NCI-H345 (cell line): ENCODE measurements at places on chromosomes 16 and 17.

DNA sequence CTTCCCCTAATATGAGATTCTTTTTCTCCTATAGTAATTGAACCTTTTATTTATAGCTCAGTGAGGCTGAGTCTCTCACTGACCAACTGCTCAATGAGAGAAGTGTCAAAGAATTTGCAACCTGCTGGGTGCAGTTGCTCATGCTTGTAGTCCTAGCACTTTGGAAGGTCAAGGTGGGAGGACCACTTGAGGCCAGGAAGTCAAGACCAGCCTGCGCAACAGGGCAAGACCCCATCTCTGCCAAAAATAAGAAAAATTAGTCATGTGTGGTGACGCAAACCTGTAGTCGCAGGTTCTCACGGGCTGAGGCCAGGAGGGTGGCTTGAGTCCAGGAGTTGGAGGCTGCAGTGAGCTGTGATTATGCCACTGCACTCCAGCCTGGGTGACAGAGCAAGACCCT, 30.9 kb upstream of the CRYBA1 start:
- no peak for DNase-seq

- DNase-seq = no peak
Observed at GRCh38 chr16:80142281-80142680, 398.5 kb upstream of the DYNLRB2 start.

DNA sequence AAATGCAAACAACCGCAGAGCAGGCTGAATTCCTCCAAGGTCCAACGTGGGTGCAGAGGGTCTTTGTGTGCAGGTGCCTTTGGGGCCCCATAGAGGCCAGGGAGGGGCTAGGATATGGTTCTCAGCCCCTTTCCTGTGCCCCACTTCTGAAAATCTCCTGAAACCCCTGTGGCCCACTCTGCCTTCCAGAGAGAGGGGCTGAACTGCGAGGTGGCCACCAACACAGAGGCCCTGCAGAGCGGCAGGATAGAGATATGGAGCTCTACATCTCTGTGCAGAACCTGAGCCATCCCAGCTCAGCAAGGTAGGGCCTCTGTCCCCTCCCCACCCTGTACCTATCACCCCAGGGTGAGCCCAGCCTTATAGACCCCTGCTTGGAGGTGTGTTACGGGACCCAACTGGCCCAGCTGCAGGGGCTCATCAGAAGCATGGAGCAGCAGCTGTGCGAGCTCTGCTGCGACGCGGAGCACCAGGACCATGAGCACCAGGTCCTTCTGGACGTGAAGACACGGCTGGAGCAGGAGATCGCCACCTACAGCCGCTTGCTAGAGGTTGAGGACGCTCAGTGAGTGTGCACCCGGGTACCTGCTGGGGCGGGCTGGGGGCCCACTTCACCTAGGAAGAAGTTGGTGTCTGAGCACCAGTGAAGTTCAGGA, 5.5 kb downstream of the USP6 start:
- no peak for DNase-seq

GRCh38 chr17:3894911-3895343, 2.1 kb upstream of the CAMKK1 start:
- DNase-seq = no peak

DNA sequence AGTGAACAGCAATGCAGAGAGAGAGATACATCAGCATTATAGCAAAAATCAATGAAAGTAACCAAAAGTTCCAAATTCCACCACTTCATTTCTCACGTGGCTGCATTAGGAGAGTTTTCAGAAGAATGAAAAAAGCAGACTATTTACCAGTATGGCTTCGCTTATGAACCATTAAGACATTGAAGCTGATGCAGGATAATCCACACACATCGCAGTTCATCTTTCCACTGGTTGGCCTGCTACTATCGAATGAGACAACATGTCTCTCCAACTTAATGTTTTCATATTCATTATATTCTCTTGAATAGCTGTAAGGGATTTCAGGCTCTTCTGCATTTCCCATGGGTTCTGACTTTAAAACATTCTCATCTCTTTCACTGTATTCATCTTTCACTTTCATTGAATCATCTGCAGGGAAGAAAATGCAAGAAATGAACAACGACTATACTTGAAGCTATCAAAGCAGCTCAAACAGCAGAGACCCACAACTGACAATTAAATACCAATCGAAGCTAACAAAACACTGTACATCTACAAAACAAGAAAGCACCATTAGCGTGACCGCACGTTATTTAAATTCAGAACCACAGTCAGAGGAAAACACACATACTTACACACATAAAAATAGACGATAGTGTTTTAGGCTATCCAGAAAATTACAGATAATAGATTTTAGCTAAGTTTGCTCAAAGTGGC, 54.9 kb downstream of the GRB7 start:
- DNase-seq = no peak

GRCh38 chr17:8976638-8977037, 11.1 kb upstream of the PIK3R5 start:
- no peak for DNase-seq

GRCh38 chr17:8482546-8482945, 46.9 kb downstream of the NDEL1 start:
- no peak for DNase-seq

- peak; percentile 55 for DNase-seq
Observed at GRCh38 chr16:85402910-85403692, 210.0 kb upstream of the GSE1 start.

GRCh38 chr17:31216031-31216751, 80.8 kb downstream of the OMG start:
- peak; percentile 27 for DNase-seq

GRCh38 chr16:25158401-25158800, 46.9 kb downstream of the LCMT1 start:
- DNase-seq = no peak

DNA sequence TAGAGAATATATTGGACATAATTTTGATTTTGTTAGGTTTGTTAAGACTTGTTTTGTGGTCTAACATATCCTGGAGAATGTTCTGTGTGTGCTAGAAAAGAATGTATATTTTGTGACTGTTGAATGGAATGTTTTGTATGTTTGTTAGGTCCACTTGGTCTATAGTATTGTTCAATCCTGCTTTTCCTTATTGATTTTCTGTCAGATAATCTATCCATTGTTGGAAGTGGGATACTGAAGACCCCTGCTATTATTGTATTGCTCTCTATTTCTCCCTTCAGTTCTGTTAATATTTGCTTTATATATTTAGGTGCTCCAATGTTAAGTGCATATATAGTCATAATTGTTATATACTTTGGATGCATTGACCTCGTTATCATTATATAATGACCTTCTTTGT, 33.0 kb upstream of the NKD1 start:
- DNase-seq = no peak

- no peak for DNase-seq
Observed at GRCh38 chr17:75876938-75877751, 1.2 kb downstream of the TRIM47 start.

GRCh38 chr17:73316919-73317505, 5.2 kb upstream of the CDC42EP4 start:
- peak; percentile 22 for DNase-seq

DNA sequence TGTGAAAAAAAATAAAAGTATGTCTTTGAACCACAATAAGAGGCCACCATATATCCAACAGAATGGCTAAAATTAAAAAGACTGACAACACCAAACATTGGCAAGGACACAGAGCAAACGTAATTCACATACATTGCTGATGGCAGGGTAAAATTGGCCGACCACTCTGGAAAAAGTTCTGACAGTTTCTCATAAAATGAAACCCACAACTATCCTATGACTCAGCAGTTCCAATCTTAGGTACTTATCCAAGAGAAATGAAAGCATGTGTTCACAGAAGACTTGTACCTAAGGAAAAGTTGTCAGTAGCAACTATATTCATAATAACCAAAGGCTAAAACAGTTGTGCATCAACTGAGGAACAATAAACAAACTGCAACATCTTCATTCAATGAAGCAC, 357.3 kb upstream of the XYLT1 start:
- no peak for DNase-seq

DNA sequence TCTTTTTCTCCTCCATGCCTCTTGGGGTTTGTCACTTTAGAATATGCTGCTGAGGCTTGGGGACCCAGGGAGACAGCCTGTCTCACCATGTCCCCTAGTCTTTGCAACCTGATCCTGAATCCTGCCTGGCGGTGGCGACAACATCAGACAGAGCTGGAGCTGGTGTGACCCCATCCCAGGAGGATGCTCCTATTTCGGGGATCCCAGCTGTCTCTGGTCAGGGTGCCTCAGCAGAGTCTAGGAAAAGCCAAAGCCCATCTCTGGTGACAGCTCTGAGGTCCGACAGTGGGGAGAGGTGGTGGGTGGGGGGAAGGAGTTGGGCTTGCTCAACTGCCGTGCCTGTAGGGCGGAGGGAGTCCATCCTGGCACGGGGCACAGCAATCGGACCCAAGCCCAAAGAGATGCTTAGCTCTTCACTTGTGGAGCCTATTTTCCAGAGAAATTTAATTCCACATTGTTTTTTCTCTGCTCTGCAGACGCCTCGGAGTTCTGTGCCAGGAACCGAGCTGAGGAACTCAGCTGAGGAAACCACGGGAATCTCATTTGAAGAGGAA, 10.3 kb upstream of the TNS4 start:
- no peak for DNase-seq

DNA sequence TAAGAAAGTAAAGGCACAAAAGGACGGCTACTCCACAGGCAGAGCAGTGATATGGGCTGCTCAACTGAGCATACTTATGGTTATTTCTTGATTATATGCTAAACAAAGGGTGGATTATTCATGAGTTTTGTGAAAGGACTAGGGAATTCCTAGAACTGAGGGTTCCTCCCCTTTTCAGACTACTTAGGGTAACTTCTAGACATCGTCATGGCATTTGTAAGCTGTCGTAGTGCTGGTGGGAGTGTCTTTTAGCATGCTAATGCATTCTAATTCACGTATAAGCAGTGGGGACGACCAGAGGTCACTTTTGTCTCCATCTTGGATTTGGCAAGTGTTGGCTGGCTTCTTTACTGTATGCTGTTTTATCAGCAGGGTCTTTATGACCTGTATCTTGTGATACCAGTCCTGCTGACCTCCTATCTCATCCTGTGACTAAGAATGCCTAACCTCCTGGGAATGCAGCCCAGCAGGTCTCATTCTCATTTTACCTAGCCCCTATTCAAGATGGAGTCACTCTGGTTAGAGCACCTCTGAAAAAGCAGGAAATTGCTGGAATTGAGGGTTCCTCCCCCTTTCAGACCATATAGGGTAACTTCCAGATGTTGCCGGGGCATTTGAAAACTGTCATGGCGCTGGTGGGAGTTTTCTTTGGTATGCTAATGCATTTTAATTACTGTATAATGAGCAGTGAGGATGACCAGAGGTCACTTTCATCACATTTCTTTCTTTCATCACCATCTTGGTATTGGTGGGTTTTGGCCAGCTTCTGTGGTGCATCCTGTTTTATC, 388.5 kb downstream of the XYLT1 start:
- DNase-seq = no peak

GRCh38 chr17:75645889-75646637, 12.8 kb downstream of the SMIM5 start:
- no peak for DNase-seq

- no peak for DNase-seq
Observed at GRCh38 chr16:76193906-76194615, 83.1 kb upstream of the CNTNAP4 start.

- DNase-seq = no peak
Observed at GRCh38 chr16:83400234-83400633, 407.5 kb upstream of the HSBP1 start.

DNA sequence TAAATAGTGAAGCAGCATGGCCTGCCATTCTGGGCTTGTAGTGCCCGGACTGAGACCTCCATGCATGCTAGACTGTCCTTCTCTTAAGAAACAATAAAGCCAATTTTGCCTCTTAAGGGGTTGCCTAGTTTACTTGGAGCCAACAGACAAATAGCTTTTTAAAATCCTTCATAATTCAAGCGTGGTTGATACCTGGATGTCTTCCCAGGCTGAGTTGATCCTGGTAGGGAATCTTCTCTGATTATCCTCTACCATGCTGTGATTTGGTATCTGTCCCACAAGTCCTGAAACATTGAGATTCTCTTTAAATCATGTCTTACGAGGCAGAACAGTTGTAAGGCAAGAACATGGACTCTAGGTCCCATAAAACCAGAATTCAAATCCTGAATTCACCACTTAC, 359.6 kb upstream of the CCL2 start:
- DNase-seq = no peak

DNA sequence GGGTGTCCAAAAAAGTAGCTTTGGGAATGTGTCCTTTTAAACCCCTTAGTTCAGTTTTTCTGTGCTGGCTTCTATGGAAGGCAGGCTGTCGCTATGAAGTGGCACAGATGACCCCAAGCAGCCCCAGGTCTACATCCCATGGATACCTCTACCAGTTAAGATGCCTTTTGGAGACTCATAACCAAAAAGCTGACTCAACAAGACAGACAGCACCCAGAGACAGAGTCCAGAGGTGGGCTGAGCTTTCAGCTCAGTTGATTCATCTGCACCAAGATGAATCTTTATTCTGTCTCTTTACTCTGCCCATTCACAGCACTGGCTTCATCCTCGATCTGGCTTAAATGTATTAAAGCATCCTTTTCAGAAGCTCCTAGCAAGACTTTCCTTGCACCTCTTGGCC, 29.8 kb upstream of the RBBP6 start:
- DNase-seq = no peak

- no peak for DNase-seq
Observed at GRCh38 chr17:16484445-16485175, 7.4 kb downstream of the LRRC75A start.

- DNase-seq = no peak
Observed at GRCh38 chr17:30312226-30312625, 20.5 kb upstream of the BLMH start.

DNA sequence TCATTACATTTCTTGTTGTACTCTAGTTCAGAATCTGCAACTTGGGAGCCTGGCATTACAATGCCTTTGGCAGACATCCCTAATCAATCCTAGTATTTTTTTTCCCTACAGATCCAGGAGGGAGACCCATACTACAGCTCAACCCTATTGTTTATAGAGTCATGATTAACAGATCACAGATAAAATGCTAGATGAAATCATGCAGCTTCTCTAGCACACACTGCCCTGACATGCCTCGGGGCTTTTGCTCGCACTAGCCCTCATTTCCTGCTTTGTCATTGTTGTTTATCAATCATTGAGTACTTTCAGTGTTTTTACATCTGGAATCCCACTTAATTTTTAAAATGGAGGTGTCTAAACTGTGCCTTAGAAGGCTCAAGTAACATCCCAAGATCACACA, 412.5 kb downstream of the CA10 start:
- peak; percentile 66 for DNase-seq

DNA sequence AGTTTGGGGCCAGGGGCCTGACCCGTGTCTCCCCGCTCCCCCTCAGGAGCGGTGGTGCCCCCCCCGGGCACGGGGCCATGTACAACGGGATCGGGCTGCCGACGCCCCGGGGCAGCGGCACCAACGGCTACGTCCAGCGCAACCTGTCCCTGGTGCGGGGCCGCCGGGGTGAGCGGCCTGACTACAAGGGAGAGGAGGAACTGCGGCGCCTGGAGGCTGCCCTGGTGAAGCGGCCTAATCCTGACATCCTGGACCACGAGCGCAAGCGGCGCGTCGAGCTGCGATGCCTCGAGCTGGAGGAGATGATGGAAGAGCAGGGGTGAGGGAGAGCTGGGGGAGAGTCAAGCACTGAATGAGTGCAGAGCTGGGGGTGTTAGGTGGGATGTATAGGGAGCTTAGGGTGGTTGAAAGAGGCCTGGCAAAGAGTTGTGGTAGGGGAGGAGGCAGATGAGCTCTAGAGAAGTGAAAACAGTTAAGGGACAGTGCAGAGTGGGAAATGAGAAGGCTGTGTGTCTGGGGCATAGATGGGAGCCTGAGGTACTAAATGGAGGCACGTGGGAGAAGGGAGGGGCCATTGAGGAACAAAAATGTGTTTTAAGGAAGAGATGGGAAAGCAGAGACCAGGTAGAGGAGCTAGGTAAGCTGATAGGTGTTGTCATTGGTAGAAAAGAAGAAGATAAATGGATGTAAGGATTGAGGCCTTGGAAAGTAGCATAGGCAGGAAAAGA, 4.0 kb downstream of the SRRM2 start:
- no peak for DNase-seq
